ENCODE measurements at places on chromosomes 11 and 22.

GRCh38 chr11:100683126-100683525 is 4.0 kb upstream of the ARHGAP42 start:
- no peak for DNase-seq

DNA sequence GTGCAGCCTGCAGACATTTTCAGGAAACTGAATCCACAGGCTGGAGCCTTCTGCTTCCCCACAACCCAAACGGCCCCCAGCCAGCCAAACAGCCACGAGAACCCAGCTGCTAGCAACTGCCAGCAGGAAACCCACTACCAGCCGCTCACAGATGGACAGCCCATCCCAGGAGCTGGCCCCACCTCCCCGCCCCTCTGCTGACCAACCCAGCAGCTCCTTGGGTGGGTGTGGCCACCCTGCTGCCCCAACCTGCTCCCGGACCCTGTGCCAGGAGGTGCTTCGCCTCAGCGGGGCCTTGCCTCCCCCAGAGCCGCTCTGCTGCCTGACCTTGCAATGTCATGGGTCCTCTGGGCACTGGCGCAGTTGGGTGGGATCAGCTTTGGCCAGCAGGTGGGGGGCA is 8.2 kb upstream of the CCDC188 start:
- no peak for DNase-seq

DNA sequence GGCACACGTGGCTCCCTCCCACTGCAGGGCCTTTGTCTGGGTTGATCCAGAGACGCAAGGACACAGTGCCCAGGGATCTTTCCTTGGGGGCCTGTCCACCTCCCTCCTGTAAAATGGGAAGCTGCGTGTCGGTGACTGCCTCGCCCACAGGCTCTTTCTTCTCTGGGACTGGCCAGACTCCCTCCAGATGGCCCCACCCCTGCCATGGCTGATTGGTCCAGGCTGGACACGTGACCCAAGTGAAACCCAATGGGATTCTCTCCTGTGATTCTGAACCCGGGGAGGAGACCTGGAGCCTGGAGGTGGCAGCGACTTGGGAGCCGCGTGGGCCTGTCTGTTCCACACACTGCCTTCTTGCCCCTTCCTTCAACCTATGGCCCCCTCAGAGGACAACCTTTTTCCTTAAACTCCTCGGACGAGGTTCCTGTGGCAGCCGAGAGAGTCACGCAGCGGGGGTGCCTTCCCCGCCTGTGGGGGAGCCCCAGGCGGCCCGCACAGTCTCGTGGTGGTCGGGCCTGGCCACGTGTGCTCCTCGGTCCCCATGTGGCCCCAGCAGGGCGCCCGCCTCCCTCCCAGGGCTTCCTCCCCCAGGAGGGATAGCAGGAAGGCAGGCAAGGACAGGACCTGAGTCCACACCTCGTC is 12.4 kb upstream of the MPPED1 start:
- DNase-seq, result no peak

GRCh38 chr22:47151490-47151889 is 389.0 kb downstream of the TBC1D22A start:
- no peak for DNase-seq

GRCh38 chr11:90257158-90257525 is 34.3 kb upstream of the CHORDC1 start:
- DNase-seq, result no peak

- no peak for DNase-seq
These were observed 191.3 kb downstream of the KIF18A start for GRCh38 chr11:27916541-27917100.

DNA sequence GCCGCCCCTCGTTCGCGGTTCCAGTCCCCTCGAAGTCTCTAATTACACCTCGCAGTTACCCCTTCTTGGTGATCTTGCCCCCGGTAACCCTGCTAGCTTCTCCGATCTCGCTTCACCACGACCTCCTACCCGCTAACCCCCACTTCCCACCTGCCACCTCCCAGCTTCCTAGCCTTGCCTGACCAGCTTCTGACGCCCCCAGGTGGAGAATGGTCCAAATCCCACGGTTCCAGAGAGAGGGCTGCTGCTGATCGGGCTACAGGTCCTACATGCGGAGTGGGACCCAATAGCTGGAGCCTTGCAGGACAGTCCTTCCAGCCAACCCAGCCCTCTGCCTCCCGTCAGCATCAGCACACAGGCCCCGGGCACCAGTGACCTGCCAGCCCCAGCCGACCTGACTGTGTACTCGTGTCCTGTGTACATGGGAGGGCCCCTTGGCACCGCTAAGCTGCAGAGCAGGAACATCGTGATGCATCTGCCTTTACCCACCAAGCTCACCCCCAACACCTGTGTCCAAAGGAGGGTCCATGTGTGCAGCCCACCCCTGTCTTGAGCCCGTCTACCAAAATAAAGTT is 31.9 kb downstream of the RRP8 start:
- DNase-seq, result no peak

DNA sequence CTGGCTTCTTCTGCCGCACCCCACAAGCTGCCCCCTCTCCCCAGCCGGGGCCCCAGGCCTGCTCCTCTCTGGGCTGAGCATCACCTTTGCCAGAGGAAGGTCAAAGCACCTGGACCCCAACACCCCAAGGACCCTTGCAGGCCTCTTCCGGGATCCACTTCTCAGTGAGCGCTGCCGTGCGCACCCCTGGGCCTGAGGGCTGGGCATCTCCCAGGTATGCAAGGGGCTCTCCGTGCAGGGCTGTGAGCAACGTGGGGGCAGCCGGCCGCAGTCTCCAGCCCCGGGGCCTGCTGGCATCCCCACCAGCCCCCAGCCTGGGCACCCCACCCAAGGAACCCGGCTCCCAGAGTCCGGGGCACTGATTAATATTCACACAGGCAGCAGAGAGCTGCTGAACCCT is 64.0 kb downstream of the BRD1 start:
- DNase-seq, result no peak

DNA sequence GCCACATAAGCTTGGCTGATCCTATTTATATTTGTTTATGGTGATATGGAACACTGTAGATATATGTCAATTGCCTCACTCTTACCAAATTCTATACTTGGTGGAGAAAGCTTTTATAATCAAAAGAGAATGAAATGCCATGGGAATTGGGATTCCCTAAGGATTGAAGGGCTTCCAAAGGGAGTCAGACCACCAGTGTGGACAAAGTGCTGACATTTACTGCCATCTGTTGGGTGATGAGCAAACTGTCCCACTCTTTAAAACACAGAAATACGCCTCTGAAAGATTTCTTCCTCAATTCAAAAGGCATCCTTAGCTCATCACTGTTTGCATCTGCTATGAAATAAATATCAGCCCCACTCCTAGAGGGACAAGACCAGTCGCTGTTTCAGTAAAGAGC is 7.1 kb downstream of the SLC1A2 start:
- DNase-seq, result no peak

- no peak for DNase-seq
These were observed 102.9 kb downstream of the USP35 start for GRCh38 chr11:78291503-78292108.

DNA sequence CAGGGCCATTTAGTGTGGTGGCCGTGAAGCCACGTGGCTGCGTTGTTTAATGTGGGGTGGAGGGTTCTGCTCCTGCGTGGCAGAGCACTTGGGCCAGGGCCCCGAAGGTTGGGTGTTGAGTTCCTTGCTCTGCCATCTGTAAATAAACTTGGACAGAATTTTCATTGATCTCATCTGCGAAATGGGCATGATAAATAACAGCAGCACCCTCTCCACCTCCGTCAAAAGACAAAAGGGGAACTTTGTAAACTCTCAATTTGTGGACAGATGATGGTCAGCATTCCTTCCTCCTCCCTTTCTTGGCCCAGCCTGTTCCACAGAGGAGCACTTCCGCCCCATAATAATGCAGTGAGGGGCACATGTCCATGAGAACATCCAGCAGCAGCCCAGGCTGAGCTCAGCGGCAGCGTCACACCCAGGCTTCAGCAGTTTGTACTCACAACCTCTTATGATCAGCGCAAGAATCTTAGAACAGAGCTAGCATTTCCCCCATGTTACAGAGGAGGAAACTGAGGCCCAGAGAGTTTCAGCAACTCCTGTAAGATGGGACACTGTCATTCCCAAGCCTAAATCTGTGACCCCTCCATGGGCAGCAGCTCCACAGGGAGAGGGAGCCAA is 874.5 kb downstream of the BRD1 start:
- no peak for DNase-seq

DNA sequence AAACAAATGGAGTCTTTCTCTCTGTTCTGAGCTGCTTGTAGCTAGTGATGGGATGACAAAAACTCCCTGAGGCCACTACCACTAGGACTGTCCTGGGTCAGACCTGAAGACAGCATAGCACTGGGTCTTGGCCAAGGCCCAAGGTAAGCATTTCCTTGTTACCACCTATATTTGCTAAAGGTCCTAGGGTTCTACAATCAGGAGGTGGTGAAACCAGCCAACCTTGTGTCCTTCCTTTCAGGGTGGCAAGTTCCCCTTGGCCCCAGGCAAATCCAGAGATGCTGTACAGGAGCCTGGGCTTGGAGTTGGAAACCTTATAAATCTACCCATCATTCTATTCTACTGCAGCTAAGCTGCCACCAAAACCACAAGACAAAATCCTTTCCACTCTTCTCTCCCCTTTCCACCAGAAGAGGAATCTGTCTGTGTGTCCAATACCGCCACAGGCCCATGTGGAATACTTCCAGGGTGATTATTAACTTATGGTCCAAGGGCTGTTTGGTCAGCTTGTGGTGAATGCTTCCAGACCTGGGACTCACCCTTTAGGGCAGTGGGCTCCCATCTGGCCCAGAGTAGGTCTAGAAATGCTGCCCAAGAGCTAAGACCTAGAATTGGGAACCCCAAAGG is 16.8 kb downstream of the SLC22A25 start:
- no peak for DNase-seq

DNA sequence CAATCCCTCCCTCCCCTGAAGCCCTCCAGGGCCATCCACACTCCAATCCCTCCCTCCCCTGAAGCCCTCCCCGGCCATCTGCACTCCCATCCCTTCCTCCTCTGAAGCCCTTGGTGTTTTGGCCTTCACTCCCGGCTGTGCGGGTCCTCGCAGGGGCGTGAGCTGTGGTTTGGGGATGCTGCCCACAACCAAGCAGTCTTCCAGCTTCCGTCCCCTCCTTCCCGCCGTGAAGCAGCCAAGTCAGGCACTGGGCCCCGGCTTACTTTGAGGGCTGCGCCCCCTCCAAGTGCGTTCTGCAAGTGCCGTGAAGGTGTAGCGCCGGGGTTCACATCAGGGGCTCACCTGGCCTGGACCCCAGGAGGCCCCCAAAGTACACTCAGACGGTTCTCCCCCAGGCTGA is 335.9 kb downstream of the BRD1 start:
- no peak for DNase-seq

DNA sequence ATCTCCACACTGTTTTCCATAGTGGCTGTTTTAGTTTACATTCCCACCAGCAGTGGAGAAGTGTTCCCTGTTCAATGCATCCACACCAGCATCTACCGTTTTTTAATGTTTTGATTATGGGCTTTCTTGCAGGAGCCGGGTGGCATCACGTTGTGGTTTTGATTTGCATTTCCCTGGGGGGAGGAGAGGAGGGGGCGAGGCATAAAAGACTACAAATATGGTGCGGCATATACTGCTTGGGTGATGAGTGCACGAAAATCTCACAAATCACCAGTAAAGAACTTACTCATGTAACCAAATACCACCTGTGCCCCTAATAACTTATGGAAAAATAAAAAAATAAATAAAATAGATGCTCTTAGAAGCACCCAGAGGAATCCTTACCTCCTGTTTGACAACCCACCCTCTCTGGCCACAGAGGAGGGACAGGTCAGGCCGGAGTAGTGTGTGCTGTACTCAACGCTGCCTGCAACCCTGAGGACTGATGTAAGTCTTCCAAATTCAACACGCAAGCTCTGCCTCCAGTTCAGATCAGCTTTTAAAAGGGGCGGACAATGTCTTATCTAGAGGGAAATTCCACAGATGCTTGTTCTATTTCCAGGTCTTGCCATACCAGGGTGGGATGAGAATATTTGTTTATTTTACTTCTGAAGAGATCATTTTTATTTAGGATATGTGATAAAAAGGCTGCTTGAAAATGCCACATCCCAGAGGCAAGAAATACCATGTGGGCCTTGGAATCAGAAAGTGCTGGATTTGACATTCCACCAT is 329.6 kb upstream of the B3GAT1 start:
- no peak for DNase-seq

DNA sequence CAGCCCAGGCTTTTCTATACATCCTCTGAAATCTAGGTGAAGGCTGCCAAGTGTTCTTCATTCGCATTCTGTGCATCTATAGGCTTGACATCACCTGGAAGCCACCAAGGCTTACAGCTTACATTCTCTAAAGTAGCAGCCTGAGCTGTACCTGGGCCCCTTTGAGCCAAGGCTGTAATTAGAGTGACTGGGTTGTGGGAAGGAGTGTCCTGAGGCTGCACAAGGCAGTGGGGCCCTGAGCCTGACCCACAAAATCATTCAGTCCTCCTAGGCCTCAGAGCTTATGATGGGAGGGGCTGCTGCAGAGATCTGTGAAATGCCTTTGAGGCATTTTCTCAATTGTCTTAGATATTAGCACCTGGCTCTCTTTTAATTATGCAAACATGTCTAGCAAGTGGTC is 33.0 kb upstream of the RDX start:
- DNase-seq, result no peak

GRCh38 chr22:47736186-47737034 is 974.0 kb downstream of the TBC1D22A start:
- no peak for DNase-seq

DNA sequence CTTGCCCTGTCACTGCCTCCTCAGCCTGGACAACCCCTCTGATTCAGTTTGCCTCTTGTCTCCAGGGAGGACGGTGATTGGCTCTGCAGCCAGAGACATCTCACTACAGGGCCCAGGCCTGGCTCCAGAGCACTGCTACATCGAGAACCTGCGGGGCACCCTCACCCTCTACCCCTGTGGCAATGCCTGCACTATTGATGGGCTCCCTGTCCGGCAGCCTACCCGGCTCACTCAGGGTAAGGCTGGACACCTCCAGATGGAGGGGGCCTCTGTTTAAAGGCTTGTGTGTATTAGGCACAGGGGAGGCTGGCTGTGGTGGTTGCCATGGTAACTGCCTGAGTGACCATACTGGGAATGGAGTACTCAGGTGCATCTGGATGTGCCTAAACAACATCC is 8.6 kb downstream of the PHLDB1 start:
- no peak for DNase-seq

- DNase-seq, result no peak
These were observed 105.9 kb upstream of the BDNF start for GRCh38 chr11:27806122-27806521.

DNA sequence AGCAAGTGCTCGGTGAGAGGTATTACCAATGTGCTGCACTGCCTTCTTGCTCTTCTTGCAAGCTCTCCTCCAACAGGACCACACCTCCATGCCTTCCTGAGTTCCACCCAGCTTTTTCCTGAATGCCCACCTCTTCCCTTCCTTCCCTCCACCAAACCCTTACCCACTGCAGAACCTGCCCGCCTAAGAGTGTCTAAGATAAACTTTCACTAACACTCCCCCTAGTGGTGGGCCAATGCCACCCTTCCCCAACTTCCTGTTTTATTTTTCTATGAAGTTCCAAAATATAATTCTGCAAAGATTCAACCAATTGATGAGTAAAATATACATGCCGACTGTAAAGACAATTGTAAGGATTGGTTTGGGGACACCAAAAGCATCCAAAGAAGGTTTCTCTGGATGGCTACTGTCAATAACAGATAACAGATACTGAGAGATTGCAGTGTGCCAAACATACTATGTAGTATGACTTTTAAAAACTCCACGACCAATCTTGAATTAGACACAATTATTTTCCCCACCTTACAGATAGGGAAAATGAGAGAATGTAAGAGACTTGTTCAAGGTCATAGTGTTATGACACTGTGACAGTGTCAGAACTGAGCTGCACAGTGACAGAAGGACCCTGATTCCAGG is 38.6 kb upstream of the BMAL1 start:
- DNase-seq, result no peak
